A549 treated with DMSO at 1 μM for 4 hours (cell line): ENCODE measurements at places on chromosomes 6 and 20. TPM values are rescaled to one million over a fixed set of nuclear protein-coding genes. Genes with fewer than 3 reads are reported as not detected.

Gene SLC17A1
- total RNA-seq = 0.06 TPM in 2 of 5 replicates, not detected in the others

Gene SLC25A27
- 0.36 to 1.0 TPM (median 0.87 TPM) in 5 replicates for total RNA-seq

Gene LBP
- total RNA-seq = 0.79 to 1.5 TPM (median 1.3 TPM) in 5 replicates

Gene RBCK1
- total RNA-seq = 109 to 151 TPM (median 138 TPM) in 5 replicates

Gene PNPLA1
- 0.03 TPM in 1 of 5 replicates, not detected in the others for total RNA-seq

Gene SIRPB1
- total RNA-seq = 0.43 to 0.99 TPM (median 0.66 TPM) in 5 replicates

Gene TFAP2A
- 15.9 to 20.0 TPM (median 18.4 TPM) in 5 replicates for total RNA-seq

Gene C2
- 0.31 to 0.48 TPM (median 0.36 TPM) in 5 replicates for total RNA-seq

Gene GATA5
- total RNA-seq = 0.46 to 1.1 TPM (median 0.84 TPM) in 5 replicates

Gene POU5F1
- total RNA-seq = 2.5 to 4.6 TPM (median 3.8 TPM) in 5 replicates

Gene CALHM5
- 0.05 to 0.10 TPM (median 0.06 TPM) in 5 replicates for total RNA-seq

Gene EYA4
- total RNA-seq = 9.3 to 13.7 TPM (median 12.8 TPM) in 5 replicates

Gene GNAS
- total RNA-seq = 662 to 718 TPM (median 697 TPM) in 5 replicates

Gene TMEM74B
- total RNA-seq = 3.6 to 4.7 TPM (median 3.9 TPM) in 5 replicates

Gene C20orf202
- 0.05 TPM in 1 of 5 replicates, not detected in the others for total RNA-seq

Gene BIRC7
- total RNA-seq = 2.6 to 4.1 TPM (median 3.7 TPM) in 5 replicates

Gene GRIK2
- 0.24 to 0.36 TPM (median 0.32 TPM) in 5 replicates for total RNA-seq

Gene CLDN20
- total RNA-seq = not detected in 5 replicates

Gene ENTPD6
- total RNA-seq = 86.9 to 108 TPM (median 97.2 TPM) in 5 replicates

Gene CCN6
- not detected in 5 replicates for total RNA-seq

Gene RFX6
- total RNA-seq = not detected in 5 replicates

Gene RAMACL
- 0.07 TPM in 3 of 5 replicates, not detected in the others for total RNA-seq

Gene ZFP57
- not detected in 5 replicates for total RNA-seq

Gene PHACTR2
- total RNA-seq = 4.4 to 5.8 TPM (median 5.7 TPM) in 5 replicates

Gene RSPH3
- 3.7 to 5.4 TPM (median 4.7 TPM) in 5 replicates for total RNA-seq

Gene GPR63
- 0.53 to 0.68 TPM (median 0.61 TPM) in 5 replicates for total RNA-seq

Gene ZBP1
- 0.06 to 0.07 TPM in 2 of 5 replicates, not detected in the others for total RNA-seq

Gene MAFB
- total RNA-seq = 0.05 to 0.08 TPM (median 0.05 TPM) in 4 of 5 replicates, not detected in the other

Gene CLIC5
- total RNA-seq = not detected in 5 replicates

Gene TMEM200A
- total RNA-seq = 0.07 to 0.08 TPM (median 0.08 TPM) in 5 replicates

Gene DDO
- 0.07 to 0.19 TPM (median 0.08 TPM) in 5 replicates for total RNA-seq

Gene ATP6V1G2
- total RNA-seq = 0.40 to 0.77 TPM (median 0.64 TPM) in 5 replicates

Gene BPIFA1
- total RNA-seq = not detected in 5 replicates

Gene LGSN
- 2.7 to 4.8 TPM (median 4.1 TPM) in 5 replicates for total RNA-seq
